ENCODE measurements at places on chromosomes 1 and 21.
A peak's percentile ranks its signal among the peaks of the same experiment; 100 is the strongest.

DNA sequence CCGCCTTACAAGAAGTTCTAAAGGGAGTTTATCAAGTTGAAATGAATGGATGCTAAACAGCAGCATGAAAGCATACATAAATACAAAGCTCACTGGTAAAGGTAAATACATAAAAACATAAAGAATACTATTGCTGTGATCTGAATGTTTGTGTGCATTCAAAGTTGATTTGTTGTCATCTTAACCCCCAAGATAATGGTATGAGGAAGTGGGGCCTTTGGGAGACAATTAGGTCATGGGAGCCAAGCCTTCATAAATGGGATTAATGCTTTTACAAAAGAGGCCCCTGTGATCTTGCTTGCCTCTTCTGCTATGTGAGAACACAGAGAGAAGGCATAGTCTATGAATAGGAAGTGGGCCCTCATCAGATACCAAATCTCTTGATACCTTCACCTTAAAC is 209.0 kb upstream of the SAMSN1 start:
- DNase-seq, result no peak

- DNase-seq, result peak; percentile 48
These were observed 546 bp downstream of the ELOVL1 start for GRCh38 chr1:43367026-43367903.

- DNase-seq, result no peak
These were observed 20.8 kb upstream of the C1orf159 start for GRCh38 chr1:1136547-1137230.

GRCh38 chr21:15135867-15136629 is 71.2 kb upstream of the NRIP1 start:
- DNase-seq, result no peak

GRCh38 chr1:82265436-82265835 is 464.7 kb downstream of the ADGRL2 start:
- no peak for DNase-seq

DNA sequence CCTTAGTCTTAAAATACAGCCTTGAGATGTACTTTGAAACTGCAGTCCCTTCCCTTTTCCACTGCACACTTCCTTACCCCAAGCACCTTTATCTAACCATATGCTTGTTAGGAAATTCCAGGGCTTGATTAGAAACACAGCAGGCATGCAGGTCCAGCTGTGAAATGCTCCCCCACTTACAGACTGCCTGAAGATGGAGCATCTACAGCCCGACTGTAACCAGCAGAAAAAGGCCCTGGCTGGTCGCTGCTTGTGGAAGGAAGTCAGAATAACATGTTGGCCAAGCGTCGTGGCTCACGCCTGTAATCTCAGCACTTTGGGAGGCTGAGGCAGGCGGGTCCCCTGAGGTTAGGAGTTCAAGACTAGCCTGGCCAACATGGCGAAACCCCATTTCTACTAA is 37.2 kb downstream of the VN1R5 start:
- no peak for DNase-seq

DNA sequence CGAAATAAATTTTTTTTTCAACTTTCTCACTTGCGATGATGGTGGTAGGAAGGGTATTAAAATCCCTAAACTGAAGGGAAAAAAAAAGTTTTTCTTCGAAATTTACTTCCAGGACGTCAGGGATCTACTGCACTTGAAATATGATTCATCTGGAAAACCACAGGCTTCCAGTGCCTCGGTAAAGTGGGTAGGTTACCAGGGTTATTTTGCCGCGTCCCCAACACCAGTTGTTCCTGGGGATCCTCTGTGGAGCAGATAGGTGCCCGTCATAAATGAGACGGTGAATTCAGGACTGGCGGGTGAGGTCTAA is 773 bp downstream of the RABIF start:
- no peak for DNase-seq

- DNase-seq, result no peak
These were observed 9.8 kb downstream of the SLAMF7 start for GRCh38 chr1:160748878-160749269.

GRCh38 chr21:46078322-46078977 is 19.5 kb upstream of the COL6A2 start:
- DNase-seq, result no peak

GRCh38 chr1:165988275-165988674 is 160.9 kb downstream of the UCK2 start:
- DNase-seq, result no peak

DNA sequence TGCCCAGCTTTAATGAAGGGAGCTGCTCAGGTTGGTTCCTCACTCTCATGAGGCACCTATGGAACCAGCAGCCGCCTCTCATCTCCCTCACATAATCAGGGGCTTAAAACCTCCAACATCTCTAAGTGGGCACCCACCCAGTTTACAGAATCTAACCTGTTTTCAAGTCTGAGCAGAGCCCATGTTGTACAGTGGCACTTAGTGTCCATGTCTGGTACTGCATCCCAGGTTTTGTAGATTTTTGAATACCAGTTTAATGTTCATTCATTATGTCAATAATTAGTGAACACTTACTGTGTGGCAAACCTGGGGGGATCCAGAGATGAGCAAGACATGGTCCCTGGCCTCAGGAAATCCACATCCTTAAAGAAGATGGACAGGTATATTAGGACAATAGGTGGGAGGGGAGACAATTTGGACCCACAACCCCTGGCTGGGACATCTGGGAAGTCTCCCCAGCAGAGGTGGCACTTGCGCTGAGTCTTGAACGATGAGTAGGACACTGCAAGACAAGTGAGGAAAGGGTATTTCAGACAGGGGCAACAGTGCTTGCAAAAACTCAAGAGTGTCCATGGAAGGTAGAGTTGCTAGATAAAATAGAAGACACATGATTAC is 83.3 kb downstream of the LACTBL1 start:
- DNase-seq, result peak; percentile 41

- no peak for DNase-seq
These were observed 57.3 kb downstream of the NFASC start for GRCh38 chr1:204927673-204928641.

DNA sequence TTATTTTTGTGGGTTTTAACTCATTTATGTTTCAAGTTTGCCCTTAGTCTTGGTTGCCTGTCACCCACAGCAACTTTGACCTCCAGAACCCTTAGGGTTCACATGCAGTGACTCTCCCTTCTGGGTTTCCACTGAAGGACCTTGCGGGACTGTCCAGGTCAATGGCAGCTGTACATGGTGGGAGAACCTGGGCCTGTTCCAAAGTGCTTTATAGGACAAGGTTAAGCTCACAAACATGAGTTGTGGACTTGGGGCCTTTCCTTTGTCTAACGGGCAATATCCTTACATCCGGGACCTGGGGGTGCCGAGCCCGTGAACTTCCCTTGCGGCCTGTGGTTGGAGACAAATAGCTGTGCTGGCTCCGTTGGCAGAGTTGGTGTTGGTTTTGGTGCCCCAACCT is 77.8 kb downstream of the CD58 start:
- no peak for DNase-seq

DNA sequence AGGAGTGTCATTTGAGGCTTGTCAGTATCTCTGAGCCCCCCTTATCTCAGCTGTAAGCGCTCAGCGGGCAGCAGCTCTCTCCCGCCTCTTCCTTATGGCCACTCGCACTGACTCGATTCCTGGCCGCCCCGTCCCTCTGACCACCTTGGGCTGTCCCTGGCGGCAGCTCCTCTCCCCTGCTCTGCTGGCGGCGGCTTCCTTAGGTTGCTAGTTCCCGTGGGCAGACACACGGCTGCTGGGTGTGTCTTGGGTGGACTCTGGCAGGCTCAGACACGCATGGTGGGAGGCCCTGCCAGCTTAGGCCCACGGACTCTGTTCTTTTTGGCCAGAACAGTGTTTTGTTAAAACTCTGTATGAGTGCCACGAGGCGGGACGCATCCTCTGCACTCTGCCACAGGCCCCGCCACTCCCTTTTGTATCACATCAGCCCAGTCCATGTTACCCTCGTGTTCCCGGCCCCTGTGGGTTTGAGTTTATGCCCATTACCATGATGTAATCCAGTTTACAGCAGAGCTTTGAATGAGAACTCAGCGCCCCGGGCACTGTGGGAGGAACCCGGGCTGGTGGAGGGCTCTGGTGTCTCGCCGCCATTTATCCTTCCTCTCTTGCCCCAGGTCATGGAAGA is 45.9 kb downstream of the COQ8A start:
- DNase-seq, result no peak

DNA sequence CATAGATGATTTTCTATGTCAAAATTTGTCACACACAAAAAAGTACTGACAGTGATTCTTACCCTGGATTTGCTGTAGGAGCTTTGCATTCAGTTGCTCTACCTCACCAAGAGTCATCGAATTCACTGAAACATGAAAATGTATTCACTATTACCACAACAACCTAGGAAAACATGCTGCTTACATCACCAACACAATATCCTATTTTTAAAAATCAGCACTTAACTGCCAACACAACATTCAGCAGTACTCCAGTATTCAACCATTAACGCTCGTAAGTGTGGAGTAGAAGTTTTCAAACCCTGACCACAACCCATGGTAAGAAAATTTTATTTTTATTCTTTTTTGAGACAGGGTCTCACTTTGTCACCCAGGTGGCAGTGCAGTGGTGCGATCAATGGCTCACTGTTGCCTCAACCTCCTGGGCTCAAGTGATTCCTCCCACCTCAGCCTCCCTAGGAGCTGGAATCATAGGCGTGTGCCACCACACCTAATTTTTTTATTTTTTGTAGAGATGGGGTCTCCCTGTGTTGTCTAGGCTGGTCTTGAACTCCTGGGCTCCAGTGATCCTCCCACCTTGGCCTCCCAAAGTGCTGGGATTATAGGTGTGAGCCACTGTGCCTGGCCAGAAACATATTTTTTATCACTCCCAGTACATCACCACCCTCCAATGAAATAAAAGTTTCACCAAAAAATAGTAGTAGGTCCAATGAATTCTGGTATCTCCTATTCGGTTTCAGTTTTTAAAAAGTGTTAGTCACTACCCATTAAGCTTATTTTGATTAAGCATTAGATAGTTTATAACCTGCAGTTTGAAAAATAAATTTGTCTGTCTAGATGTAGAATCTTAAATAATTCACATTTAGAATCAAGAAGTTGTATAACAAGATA is 23.8 kb downstream of the C21orf91 start:
- DNase-seq, result no peak

DNA sequence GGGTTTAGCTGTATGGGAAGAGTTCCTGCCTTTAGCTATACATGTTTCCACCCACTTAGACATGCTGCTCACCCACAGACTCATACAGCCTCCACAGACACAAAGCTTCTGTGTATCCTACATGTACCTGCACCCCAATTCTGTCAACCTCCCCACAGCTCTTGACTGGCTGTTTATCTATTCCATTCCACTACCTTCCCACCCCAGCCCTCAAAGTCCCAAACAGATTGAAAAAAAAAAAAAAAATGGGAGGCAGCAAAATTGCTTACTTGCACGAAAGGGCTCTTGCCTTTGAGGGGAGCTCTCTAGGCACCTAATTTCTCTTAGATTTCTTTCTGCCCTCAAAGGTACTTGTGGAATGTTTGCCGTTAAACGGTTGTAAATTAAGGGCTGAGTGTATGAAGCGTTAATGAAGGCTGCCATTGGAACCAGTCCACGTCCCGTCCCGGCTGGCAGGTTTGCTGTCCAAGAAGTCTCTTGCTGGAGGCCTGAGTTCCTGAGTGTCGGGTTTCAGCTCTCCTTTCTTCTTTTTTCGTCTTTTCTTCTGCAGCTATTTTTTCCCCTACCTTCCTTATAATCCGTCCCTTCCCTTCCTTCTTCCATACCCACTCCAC is 43.6 kb downstream of the PBX1 start:
- DNase-seq, result peak; percentile 47

GRCh38 chr1:207959910-207960309 is 49.0 kb upstream of the CD34 start:
- no peak for DNase-seq

- DNase-seq, result no peak
These were observed 19.0 kb upstream of the CYP4A11 start for GRCh38 chr1:46960250-46960649.

- peak; percentile 99 for DNase-seq
These were observed 82.8 kb downstream of the UBIAD1 start for GRCh38 chr1:11355559-11356475.

DNA sequence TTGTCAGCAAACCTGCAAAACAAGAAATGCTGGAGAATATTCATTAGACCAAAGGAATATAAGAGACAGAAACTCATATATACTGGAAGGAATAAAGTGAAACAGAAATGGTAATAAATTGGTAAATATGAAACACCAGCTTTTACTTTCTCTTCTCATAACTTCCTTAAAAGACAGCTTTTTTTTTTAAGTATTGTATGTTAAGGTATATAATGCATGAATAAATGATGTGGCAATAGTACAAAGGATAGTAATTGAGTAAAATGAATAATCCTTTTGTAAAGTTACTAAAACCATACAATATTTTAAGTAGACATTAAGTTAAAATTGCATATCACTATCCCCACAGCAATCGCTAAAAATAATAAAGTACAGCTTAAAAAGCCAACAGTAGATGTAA is 64.8 kb downstream of the TRIM33 start:
- DNase-seq, result no peak

GRCh38 chr1:182783068-182783467 is 6.5 kb upstream of the NPL start:
- DNase-seq, result no peak

GRCh38 chr1:24193046-24193445 is 6.0 kb upstream of the IFNLR1 start:
- no peak for DNase-seq

DNA sequence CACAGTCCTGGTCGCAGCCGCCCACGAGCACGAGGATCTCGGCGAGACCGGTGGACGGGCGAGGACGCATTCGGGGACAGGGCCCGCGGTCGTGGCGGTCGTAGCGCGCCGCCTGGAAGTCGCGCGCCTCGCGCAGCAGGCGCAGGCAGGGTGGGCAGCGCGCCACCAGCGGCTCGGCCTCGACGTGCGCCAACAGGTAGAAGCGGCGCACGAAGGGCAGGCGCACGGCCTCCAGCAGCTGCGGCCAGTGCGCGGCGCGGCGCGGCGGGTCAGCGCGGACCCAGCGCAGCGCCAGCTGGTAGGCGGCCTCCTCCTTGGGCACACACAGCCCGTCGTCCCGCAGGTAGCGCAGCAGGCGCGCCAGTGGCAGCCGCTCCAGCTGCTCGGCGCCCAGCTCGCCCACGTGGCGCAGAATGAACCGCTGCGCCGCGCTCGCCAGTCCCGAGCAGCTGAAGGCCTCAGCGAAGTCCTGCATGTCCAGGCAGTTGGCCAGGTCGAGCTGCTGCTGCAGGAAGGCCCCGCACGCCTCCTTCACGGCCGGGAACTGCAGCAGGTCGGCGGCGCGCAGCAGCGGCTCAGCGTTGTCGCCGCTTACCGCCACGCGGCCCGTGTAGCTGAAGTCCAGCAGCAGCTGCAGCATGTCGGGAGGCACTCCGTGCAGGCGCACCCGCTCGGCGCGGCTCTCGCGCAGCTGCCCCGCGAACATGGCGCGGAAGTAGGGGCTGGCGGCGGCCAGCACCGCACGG is 573 bp downstream of the KLHL21 start:
- DNase-seq, result peak; percentile 90
